ENCODE measurements at places on chromosomes 6 and 20.
A peak's percentile ranks its signal among the peaks of the same experiment; 100 is the strongest.

- DNase-seq: no peak
Measured at GRCh38 chr6:125252891-125253290, 48.9 kb downstream of the HDDC2 start.

- DNase-seq: no peak
Measured at GRCh38 chr6:163507965-163508364, 93.4 kb downstream of the QKI start.

GRCh38 chr6:134041093-134041492 is 11.3 kb downstream of the SLC2A12 start:
- DNase-seq: no peak

DNA sequence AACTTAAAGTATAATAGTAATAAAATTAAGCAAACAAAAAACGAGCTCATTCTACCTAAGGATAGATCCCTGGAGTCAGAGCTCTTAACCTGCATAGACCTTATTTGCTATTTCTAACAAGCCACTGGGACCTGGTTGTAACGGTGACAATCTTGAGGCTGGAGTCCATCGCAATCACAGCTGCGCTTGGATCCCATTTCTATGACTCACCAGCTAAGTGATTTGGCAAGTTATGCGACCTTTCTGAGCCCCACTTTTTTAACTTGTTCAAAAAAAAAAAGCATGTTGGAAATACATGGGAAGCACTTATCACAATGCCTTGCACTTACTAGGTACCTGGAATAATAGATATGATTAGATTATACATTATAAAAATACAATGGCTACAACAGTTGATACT is 389.5 kb upstream of the CDH4 start:
- DNase-seq: no peak

GRCh38 chr6:144219056-144219685 is 66.0 kb upstream of the UTRN start:
- DNase-seq: no peak

DNA sequence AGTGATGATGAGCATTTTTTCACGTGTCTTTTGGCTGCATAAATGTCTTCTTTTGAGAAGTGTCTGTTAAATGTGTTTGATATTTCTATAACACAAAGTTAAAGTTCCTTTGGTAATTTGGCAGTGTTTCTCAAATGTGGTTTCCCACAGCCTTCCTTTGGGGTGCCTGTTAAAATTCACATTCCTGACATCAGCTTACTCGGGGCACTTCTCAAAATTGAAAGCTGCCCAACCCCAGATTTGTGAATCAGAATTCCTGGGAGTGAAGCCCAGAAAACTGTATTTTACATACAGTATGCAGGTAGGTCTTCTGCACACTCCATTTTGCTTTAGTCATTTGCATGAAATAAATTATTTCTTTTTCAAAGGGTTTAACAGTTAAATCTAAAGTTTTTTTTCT is 207.9 kb downstream of the GMPR start:
- DNase-seq: no peak

GRCh38 chr6:133544419-133544818 is 303.3 kb downstream of the EYA4 start:
- DNase-seq: no peak

GRCh38 chr6:107965746-107966145 is 7.7 kb upstream of the SEC63 start:
- no peak for DNase-seq

DNA sequence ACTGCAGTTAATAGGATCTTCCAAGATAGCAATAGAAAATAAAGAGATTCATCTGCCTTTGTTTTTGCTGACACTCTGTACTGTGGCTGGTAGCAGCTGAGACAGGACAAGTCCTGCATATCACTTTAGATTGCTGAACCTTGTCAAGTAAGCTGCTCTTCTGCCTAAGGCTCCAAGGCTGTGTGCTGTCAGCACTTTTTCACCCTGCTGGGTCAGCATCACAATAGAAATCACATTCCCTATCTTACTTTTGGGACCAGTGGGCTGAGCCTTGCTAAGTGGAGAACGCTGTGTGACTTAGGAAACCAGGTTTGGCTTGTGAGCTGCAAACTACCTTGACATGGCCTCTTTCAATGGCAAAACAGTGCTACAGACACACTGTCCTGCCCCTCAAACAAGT is 263.9 kb downstream of the FRK start:
- no peak for DNase-seq

GRCh38 chr6:53358440-53359094 is 9.8 kb upstream of the ELOVL5 start:
- no peak for DNase-seq

DNA sequence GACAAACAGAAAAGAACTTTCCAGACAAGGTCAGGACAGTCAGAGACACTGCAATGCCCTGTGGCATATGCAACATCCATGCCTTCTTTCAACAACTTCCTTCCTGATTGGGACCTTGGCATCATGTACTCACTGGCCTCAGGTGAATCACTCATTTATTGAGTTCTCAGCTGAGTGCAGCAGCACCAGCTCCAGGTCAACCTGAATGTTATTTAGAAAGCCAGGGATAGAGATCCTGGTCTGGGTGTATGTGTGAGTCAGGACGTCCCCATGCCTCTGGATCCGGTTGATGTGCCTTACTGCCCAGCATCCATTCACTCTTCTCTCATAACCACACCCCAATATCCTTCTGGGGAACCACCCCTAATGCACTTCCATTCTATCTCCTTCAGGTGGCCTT is 54.4 kb downstream of the SNRNP48 start:
- no peak for DNase-seq

DNA sequence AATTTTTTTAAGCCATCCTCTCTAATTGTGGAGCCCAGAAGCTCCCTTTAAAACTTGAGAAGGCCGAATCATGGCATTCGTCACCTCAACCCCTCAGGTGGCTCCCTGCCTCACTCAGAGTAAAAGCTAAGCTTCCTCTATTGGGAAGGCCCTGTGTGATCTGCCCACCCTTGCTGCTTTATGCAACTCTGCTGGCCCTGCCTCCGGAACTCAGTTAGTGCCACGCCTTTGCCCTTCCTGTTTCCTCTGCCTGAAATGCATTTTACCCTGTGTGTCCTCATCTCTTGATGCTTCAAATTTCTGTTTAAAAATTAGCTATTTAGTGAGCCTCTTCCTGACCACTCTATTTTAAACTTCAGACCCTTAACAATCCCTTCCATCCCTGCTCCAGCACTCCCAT is 5.7 kb downstream of the PACRG start:
- no peak for DNase-seq

DNA sequence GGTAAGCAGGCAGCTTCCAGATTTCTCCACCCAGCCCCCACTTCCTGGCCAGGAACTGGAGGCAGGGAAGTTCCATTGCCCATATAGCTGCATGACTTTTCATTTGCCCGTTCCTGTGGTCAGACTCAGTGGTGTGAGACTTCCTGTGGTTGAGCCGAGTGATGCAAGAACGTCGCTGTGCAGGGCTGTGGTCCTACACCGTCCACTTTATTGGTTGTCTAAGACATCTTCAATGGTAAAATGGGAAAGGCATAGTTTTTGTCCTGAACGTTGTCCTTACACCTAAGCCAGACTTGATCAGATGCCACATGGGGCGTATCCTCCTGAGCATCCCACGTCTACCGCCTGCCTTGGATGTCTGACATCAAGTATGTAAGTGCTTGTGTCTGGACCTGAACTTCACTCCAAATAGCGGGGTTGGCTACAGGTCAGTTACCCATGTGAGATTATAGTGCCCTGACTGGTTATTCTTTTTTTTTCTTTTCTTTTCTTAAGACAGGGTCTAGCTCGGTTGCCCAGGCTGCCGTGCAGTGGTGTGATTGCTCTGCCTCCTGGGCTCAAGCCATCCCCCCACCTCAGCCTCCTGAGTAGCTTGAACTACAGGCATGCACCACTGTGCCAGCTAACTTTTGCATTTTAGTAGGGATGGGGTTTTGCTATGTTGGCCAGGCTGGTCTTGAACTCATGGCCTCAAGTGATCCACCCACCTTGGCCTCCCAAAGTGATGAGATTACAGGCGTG is 25.9 kb upstream of the GTSF1L start:
- peak; percentile 19 for DNase-seq

- no peak for DNase-seq
Measured at GRCh38 chr6:118865100-118865391, 28.9 kb upstream of the ASF1A start.

DNA sequence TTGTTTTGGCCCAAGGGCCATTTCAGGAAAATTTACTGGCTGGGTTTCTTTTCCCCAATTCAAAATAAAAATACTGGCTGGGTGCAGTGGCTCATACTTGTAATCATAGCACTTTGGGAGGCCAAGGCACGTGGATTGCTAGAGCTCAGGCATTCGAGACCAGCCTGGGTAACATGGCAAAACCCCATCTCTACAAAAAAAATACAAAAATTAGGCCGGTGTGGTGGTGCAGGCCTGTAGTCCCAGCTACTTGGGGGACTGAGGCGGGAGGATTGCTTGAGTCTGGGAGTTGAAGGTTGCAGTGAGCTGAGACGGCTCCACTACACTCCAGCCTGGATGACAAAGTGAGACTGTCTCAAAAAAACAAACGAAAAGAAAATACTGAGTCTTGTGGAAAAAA is 60.0 kb downstream of the NINL start:
- no peak for DNase-seq

DNA sequence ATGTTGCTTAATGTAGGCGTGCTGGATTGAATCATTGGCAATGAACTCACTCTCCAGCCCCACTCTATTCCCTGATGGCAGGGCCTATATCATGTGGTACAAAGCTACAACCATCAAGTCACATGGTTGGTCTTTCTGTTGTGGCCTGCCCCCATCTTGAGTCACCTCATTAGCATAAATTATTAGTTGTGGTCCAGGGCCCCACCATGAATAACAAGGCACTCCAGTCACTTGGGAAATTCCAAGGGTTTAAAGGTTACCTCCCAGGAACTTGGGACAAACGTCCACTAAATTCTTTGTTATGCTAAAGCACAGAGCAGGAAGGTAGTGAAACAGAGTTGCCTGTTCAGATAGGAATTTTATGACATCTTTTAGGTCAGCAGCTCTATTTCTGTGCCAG is 193.7 kb downstream of the SLC35F1 start:
- no peak for DNase-seq

DNA sequence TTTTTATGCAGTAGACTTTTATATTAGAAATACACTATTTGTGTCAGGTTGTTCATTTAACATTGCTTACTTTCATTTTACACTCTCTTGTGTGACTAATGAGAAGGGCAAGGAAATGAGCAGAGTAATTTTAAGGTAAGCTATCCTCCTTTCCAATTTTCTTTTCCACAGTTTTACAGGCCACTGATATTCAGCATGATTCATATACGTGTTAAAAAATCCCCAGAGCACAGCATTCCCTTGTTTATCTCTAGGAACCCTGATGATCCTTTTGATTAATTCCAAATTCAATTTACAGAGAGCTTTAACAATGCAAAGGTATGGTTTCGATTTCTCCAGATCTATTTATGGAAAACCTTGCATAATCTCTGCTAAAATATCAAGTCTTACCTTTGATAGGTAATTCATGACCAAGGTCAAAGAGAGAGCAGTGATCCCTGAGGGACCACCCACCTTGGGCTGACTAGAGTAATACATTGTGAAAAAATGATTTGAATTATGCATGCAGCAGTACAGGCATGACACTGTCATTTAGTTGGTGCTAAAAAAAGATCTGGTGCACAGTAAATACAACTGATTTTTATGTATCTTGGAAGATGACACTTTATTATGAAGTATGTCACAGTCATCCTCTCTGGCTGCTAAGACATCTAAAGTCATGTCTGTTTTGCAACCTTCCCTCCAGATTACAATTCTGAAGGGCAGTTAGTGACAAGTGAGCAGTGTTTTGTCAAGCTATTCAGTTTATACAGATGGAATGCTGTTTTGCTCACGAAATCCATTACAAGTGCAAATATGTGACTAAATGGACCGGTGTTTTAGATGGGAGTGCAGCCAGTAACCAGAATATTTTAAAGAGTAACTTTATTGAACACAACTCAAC is 736.6 kb downstream of the EPHA7 start:
- DNase-seq: no peak

DNA sequence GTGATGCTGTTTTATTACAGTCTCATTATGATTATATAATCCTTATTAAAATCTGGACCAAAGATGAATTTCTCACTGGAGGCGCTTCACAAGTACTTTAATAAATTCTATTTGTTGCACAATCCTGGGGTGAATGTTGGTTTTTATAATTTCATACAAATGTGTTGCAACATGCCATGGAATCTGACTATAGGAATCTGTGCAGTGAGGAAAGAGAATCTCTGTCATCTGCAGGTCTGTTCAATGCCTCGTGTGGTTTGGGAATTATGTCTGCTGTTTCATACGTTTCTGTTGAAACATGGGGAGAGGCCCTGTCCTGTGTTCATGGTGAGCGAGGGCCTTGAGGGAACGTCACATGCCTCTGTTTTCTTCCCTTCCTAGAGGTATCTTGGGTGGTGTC is 277.3 kb downstream of the CDH4 start:
- no peak for DNase-seq

GRCh38 chr6:149190224-149190831 is 127.2 kb upstream of the TAB2 start:
- no peak for DNase-seq

DNA sequence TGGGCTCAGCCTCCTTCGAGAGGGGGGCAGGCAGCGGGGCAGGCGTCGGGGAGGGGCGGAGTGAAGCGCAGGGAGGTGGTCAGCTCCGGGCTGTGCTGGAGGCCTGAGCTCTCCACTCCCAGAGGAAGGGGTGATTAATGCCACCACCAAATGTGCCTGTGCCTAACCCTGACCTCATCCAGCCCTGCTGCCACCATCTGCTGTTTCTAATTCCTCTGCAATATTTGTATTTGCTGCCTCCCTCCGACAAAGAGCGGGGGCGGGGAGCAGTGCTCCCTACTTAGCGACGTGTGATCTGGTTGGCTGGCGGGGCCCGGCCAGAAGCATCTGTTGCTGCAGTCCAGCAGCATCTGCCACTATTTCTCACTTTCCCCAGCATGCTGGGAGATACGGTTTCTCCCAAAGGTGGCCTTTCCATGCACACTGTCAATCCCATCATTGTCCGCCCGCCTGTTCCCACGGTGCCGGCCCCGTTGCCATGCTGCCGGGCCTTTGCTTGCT is 47.0 kb downstream of the DLL1 start:
- DNase-seq: peak; percentile 30

GRCh38 chr6:168297643-168298042 is 21.9 kb downstream of the DACT2 start:
- DNase-seq: no peak

- no peak for DNase-seq
Measured at GRCh38 chr20:44979090-44979621, 12.8 kb downstream of the STK4 start.

DNA sequence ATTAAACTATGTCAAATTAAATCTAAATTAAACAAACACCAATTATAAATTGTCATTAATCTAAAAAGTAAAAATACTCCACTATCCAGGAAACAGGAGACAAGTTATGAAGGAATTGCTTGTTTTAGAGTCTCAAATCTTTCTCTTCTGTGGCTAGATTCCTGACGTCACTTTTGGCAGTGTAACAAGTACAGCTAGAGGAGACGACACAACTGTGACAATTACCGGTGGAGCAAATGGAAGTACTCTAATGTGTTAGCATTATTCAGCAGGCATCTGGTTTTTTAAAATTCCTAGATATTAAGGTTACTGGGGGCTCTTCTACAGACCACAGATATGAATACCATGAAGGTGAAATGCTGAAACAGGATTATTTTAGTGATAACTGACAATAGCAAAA is 1042.7 kb downstream of the EPHA7 start:
- no peak for DNase-seq

Data from heart left ventricle (tissue), 16 donors.